ENCODE measurements at places on chromosomes 5 and 9.
A peak's percentile ranks its signal among the peaks of the same experiment; 100 is the strongest.

GRCh38 chr5:5494489-5495402, 72.3 kb downstream of the ICE1 start:
- DNase-seq, result peak; percentile 71

- DNase-seq, result no peak
Measured at GRCh38 chr5:132016721-132017250, 5.3 kb upstream of the ACSL6 start.

DNA sequence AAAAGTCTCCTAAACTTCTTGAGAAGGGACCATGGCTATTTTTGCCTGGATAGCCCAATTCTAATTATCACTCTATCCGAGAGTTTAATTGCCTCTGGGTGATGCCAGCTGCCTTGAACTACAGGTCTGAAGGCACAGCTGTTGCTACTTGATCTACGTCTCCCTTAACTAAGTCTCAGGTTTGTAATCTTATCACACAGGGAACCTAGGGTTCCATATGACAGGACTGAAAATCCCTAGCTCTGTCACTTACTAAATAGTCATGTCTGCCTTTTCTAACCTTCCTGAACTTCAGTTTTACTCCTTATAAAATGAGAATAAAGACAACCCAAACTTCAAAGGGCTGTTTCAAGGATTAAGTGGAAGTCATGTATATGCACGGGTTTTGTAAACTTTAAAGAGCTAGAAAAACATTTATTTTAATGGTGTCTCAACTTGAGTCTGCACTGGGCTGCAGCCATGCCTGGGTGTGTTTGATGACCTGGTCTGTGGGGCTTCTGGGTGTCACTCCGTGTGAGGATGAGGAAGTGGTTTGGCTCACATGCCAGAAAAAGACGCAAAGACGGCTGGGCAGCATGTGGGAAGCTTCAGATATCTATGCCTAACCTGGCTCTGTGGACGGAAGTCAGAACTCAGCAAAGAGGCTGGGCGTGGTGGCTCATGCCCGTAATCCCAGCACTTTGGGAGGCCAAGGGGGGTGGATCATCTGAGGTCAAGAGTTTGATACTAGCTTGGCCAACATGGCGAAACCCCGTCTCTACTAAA, 129.3 kb upstream of the SLC44A1 start:
- no peak for DNase-seq

- DNase-seq, result no peak
Measured at GRCh38 chr5:31720004-31720403, 81.1 kb downstream of the PDZD2 start.

- DNase-seq, result no peak
Measured at GRCh38 chr5:39283231-39283818, 64.0 kb upstream of the FYB1 start.

- no peak for DNase-seq
Measured at GRCh38 chr5:170378740-170379139, 10.4 kb downstream of the KCNMB1 start.

DNA sequence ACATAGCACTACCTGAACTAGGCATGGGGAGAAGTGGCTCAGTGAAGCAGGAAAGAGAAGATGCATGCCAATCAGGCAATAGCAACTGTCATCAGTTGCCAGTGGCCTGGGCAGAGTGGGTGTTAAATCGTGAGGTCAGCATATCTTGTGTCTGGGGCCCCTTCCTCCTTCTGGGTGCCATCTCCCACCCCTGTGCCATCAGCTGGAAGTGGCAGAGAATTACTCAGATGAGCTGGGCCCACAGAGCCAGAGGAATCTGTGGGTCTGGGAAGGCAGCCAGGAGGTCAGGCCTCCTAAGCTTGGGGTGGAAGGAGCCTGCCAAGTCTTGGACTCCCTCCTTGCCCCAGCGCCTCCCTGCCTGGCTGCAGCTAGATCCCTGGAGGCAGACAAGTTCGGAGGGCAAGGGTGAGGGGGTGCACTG, 66.5 kb downstream of the GALNT12 start:
- no peak for DNase-seq

DNA sequence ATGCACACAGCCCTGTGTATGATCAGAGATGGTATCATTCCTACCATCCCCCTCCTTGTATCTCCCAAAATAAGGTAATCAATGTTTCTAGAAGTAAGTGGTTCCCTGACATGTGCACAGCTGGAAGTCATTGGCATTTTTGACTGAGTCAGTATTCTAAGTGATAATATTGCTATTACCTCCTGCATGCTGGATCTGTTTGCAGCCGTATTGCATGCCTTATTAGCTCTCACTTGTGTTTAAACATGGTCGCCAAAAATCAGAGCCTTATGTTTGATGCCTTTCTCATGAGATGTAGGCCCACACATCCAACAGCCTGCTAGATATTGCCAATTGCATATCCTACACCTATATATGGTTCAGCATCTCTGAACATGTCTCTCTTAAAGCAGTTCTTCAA, 254.3 kb downstream of the CDH12 start:
- no peak for DNase-seq

DNA sequence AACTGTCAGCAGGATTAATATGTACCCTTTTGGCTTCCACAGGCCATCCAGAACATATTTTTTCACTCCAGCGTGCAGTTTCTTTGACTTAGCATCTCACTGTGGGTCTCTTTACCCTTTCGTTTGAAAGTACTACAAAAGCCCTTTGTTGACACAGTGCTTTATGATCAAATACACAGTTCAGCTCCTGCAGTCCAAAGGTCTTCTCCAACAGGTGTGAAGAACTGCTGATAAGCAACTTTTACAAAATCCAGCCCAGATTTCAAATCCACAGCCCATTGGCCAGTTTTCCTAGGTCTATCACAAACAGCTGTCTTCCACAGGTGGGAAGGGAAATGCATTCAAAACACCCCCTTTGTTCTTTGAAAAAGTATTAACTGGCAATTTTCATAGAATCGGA, 54.8 kb downstream of the MYO10 start:
- DNase-seq, result no peak

GRCh38 chr9:70603020-70603411, 188.6 kb upstream of the KLF9 start:
- DNase-seq, result no peak

- DNase-seq, result no peak
Measured at GRCh38 chr5:113102121-113102531, 125.5 kb downstream of the DCP2 start.

DNA sequence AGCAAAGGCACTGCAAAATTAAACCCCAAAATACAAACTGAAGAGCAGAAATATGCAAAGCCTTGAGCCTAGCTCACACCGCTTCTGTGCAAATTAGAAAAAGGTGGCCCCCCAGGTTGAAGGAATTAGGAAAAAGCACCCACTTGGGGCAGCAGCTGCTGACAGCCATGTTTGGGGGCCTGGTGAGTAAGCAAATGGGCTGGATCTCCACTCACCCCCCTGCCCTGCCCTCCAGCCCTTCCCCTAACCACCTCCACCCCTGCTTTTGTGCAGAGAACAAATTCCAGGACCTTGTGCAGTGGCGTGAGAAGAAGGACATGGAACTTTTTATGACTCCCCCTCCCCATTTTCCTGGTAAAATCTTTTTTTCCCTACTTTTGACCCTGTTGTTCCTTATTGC, 92.0 kb upstream of the DNAH5 start:
- DNase-seq, result no peak

GRCh38 chr9:108953983-108954574, 19.9 kb downstream of the ABITRAM start:
- DNase-seq, result no peak
